Karpas-422 (cell line): ENCODE measurements at places on chromosomes 6 and 20.
A peak's percentile ranks its signal among the peaks of the same experiment; 100 is the strongest.

- no peak for DNase-seq
These were observed 2.2 kb upstream of the VEGFA start for GRCh38 chr6:43767553-43768505.

DNA sequence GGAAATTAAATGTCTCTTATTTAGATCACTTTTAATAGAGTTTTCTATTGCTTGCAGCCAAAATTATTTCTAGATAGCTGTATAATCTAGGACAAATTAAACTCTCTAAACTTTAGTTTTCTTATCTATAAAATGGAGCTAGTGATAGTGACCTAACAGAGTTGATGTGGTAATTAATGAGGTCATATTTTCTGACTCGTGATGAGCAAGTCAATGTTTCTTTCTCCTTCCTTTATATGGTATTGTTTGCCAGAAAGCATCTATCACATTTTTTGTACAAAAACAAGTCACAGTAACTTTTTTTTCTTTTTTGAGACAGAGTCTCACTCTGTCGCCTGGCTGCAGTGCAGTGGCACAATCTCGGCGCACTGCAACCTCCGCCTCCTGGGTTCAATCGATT lies 267.7 kb downstream of the FARS2 start:
- no peak for DNase-seq

GRCh38 chr6:120410586-120410985 lies 923.7 kb downstream of the TBC1D32 start:
- DNase-seq = no peak

- peak; percentile 58 for DNase-seq
These were observed 991 bp downstream of the UQCC2 start for GRCh38 chr6:33710296-33711121.

GRCh38 chr20:13333793-13334192 lies 112.7 kb downstream of the ISM1 start:
- DNase-seq = no peak

DNA sequence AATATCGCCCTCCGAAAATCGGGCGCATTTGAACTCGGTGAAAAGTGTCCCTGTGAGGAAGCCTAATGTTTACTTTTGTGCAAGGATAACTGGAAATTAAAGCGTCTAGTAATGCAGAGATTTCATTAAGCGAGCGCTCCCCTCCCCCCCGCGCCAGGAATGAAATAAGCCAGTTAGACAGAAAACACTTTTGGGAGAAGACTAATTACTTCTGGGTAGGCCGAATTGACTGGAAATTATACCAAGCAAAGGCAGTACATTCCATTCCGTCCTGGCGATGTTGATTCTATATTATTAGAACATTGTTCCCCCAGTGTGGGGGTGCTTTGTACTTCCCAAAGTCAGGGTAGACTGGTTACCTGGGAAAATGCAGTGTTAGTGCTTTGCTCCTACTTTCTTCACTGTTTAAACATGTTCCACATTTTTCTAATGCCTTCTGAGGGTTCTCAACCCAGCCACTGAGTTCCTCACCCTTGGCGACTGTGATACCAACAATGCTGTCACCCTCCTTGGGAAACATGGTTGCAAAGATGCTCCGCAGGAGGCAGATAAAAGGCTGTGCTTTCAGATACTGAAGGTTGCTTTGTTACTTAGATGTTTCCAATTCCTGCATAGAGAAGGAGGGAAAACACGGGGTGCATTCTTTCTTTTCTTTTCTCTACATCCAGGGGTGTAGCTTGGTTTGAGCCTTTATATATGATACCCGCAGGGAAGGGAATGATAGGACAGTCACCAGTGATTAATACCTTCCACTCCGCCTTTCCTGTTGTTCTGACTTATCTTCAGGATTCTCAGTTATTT lies 2.6 kb downstream of the GJA1 start:
- no peak for DNase-seq

GRCh38 chr20:57893366-57893999 lies 183.7 kb upstream of the PMEPA1 start:
- no peak for DNase-seq

DNA sequence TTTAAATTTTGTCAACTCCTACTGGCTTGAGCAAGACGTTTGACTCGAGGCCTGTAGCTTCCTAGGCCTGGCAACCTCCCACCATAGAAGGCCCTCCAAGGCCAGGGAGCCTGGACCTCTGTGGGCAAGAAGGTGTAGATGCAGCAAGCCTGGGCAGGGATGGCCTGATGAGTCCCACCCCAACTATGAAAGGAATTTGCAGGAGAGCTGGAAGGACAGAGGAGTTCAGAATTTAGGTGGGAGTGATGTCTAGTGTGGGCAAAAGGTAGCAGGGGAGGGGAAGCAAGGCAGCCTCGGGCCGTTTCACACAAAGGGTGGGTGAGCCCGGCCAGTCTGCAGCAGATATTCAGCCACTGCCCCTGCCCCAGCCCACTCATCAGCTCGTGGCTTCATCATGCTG lies 245.2 kb downstream of the CDH26 start:
- no peak for DNase-seq

GRCh38 chr6:13522656-13523055 lies 35.3 kb upstream of the GFOD1 start:
- DNase-seq = no peak

DNA sequence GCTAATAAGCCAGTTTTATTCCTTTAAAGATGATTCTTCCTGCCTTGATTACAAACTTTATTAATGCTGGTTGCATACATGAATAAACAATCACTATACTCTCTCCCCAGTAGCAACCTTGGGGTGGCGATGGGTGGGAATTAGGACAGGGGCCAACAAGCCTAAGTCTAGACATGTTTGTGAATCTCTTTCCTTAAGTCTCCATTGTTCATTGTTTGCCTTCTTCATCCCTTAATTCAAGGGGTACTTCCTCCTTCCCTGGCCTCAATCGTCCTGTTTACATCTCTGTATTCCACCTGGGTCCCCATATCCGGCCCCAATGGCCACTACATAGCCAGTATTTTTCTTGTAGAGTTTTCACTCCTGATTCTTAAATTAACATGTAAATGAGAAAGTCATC lies 66.0 kb downstream of the ARHGAP18 start:
- no peak for DNase-seq

DNA sequence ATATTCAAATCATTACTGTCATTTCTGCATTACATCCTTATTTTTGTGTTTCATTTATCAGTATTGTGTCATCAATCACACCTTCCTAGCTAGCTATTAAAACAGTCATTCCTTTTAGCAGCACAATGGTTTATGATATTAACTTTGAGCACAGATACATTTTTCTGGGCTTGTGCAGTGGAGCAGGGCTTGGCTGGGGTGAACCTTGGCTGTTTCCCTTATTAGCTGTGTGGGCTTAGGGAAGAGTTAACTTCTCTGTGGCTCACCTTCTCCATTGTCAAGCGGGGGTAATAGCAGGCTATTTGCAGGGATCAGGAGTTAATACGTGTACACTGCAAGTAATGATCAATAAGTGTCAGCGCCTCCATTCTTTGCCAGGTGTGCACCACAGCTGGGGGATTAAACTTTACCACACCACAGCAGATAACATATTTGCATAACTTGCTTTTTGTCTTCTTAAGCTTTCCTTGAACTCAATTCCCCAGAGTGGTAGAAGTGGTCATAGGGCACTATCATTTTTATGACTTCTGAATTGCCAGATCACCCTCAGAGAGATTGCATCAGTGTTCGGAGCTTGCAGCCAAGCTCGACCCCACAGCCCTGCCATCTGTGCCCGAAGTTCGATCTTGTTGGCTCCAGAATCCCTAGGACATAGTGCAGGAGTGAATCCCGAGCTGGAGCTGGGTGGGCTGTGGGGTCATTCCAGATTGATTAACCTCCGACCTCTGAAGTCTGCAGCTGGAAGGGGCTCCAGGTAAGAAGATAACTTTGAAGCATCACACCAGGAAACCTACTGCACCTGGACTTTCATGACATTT lies 1.5 kb upstream of the PYGB start:
- DNase-seq = peak; percentile 96

DNA sequence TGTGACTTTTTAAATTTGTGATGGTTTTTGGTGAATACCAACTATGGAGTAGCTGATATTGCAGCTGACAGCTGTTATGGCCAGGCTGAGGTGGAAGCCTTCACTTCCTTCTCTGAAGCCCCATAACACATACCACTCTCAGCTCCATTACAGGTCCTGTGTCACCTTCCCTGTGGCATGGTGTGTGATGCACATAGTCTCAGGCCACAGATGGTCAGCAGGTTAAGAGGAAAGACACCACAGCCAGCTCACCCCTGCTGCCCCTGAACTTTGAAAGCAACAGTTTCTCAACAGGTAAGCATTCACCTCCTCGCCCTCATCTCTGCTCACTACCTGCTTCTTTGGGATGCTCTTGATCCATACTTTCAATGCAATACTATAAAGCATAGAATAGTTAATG lies 7.7 kb downstream of the TXNDC5 start:
- no peak for DNase-seq

- no peak for DNase-seq
These were observed 36.6 kb downstream of the MTRES1 start for GRCh38 chr6:107064579-107065065.

- no peak for DNase-seq
These were observed 128.4 kb upstream of the ESR1 start for GRCh38 chr6:151679081-151679480.

DNA sequence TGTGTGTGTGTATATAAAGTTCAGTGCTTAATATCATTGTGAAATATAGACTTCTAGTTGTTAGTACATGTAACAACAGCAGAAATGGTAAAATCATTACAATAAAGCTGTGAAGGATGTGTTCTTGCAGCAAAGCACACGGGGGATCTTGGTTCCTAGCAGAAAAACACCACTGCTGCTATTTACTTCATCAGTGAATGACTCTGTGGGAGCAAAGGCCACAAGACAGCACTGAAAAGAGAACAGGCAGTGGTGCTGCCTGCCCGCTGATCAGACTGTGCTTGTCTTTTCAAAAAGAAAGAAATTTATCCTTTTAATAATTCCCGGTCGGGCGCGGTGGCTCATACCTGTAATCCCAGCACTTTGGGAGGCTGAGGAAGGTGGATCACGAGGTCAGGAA lies 689.9 kb upstream of the CITED2 start:
- no peak for DNase-seq

DNA sequence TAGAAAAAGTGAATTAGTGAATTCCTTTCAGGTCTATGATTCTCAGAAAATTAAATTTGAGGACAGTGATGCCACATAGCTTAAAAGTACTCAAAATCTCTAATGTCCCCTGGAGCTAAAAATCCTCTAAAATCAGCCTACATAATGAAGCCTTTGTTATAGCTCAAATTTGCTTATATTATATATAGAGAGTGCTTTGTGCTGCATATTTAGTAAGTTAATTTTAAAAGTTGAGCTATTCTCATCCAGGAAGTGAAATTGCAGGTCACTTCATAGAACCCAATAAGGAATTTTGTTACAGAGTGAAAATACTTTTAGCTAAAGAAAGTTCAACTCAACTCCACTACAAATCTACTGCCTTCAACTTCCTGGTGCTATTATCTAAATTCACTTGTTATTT lies 507.5 kb upstream of the MAP3K7 start:
- DNase-seq = no peak

GRCh38 chr6:139590206-139590605 lies 215.8 kb upstream of the CITED2 start:
- DNase-seq = no peak

GRCh38 chr6:147905711-147906110 lies 397.2 kb downstream of the SAMD5 start:
- DNase-seq = no peak

- no peak for DNase-seq
These were observed 188.2 kb upstream of the ASCC3 start for GRCh38 chr6:101069191-101069795.

GRCh38 chr6:127267646-127268625 lies 1.3 kb downstream of the RNF146 start:
- DNase-seq = peak; percentile 55

DNA sequence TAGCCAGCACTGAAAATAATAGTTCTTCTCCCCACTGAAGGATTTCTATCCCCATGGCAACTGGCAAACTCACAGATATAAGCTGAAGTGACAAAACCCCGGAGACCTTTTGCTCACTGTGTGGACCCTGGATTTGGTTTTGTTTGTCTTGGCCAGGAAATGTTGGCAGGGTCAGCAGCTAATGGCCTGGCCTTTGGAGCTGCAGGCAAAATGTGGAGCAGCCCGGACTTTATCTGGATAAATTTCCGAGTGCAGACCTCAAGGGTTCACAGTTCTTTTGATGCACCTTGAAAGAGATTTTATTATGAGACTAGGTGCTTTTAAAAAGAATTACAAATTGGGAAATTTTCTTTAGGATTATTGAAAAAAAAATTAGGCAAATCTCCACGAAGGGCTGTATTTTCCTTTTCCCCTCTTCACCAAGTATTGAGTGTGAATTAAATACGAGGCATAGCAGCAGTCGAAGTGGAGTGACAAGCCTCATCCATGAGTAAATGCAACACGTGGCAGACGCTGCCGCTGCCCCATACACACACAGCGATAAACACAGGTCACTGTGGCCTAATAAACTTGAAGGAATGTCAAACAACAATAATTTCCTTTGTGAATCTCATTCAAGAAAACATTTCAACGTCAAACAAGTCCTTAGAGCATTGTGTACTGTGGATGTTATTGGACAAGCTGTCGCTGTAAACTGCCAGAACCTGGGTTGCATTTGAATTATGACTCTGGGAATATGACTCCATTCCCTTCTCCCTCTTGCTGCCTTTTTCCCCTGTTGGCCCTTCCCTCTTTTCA lies 35.1 kb upstream of the CCN6 start:
- DNase-seq = no peak

- DNase-seq = no peak
These were observed 19.4 kb upstream of the CTAGE9 start for GRCh38 chr6:131730264-131730663.

DNA sequence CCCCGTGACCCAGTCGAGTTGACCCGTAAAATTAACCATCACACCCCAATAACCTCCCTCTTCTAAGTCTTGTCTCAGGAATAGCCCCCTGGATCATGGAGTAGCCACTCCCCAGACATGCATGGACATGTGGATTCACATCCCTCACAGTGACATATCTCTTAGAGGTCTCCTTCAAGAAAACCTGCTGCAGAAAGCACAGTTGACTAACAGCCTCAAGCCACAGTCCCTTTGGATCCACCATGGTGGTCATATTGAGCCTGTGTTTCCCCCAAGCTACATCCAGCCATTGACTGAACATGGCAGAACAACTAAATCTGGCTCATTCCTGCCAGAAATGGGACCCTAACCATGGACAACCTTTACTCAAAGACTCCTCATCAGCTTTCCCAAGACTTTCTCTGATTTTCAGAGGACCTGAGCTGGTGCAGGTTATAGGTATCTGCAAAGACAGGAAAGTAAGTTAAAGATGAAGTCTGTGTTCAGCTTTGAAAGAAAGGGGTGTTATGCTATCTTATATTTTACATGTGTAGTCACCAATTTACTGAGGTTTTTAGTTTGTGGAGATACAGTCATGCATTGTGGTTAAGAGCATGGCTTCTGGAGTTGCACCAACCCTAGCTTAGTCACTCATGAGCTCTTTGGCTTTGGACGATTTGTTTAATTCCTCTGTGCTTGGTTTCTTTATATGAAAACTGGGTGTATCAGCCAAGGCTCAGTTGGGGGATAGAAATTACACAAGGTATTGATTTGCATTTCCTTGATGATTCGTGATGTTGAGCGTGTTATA lies 219.1 kb downstream of the MYLK4 start:
- DNase-seq = no peak
